Astrocyte of the spinal cord (primary cell): ENCODE measurements at places on chromosomes 2 and 18.
A peak's percentile ranks its signal among the peaks of the same experiment; 100 is the strongest.

GRCh38 chr2:239264492-239264837 lies 136.4 kb downstream of the HDAC4 start:
- DNase-seq: peak; percentile 67

DNA sequence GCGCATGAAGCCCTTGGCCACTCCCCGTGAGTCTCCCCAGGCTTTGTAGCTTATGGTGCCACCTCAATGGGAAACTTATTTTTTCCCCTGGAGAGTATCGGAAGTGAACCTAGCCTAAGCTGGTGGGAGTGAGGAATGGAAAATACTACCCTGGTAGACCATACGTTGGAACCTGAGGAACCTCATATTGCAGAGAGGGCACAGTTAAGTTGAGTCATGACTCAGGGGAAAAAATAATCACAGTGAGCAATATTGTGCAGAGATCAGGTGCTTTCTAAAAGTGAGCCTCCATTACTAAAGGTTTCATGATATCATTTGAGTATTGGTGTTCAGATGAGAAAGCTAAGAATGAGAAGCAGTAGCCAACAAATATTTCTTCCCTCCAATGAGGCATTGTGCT lies 360.5 kb upstream of the NT5C1B start:
- no peak for DNase-seq

DNA sequence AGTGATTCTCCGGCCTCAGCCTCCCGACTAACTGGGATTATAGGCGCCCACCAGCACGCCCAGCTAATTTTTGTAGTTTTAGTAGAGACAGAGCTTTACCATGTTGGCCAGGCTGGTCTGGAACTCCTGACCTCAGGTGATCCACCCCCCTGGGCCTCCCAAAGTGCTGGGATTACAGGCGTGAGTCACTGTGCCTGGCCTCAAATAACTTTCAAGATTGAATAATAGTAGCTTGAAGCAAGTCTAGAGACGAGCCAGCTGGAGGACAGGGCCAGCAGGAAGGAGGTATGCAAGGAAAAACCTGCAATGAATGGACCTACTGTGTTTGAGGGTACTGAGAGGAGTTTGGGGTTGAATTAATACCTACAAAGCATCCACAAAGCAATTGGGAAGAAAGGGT lies 87.5 kb downstream of the MSH2 start:
- no peak for DNase-seq

GRCh38 chr2:98012561-98012991 lies 16.8 kb upstream of the TMEM131 start:
- DNase-seq: no peak

GRCh38 chr2:239114616-239115265 lies 266.9 kb downstream of the TWIST2 start:
- DNase-seq: no peak

DNA sequence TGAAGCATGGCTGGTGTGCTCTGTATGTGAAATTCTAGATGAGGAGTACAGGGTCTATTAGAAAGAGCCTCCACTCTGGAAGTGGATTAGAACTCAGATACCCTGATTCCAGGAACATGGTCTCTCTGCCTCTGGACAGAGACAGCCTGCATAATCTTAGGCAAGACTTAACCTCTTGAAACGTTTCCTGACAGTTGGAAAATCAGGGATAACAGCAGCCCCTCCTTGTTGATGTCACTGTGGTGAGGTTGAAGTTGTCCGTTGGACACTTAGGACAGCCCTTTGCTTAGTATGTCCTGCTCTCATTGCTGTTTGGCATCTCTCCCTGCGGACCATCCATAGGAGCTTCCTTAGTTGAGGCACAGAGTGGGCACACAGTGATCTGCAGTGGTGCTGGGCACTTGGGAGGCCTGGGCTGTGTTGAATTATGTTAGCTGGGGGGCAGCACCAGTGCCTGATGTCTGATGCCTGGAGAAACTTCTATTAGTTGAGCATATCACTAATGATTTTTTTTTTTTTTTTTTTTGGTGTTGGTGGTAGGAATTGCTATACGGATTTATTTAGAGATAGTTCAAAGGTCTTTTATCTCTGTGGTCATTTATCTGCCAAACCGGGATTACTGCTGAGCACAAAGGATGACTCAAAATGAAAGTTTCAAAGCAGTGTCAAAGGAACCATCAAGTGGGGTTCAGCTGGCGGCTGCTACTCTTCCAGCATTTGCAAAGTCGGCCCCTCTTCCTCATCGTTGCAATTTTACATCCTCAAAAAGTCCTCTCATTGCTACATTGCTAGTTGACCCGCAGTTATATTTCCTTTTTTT lies 28.8 kb downstream of the SETBP1 start:
- no peak for DNase-seq

- DNase-seq: peak; percentile 39
Observed at GRCh38 chr18:72846736-72847533, 20.9 kb downstream of the NETO1 start.

GRCh38 chr2:42673989-42674579 lies 89.9 kb downstream of the OXER1 start:
- no peak for DNase-seq

GRCh38 chr2:207202645-207203044 lies 36.9 kb upstream of the KLF7 start:
- DNase-seq: peak; percentile 55

- DNase-seq: no peak
Observed at GRCh38 chr2:219615894-219616293, 11.5 kb upstream of the SLC4A3 start.

DNA sequence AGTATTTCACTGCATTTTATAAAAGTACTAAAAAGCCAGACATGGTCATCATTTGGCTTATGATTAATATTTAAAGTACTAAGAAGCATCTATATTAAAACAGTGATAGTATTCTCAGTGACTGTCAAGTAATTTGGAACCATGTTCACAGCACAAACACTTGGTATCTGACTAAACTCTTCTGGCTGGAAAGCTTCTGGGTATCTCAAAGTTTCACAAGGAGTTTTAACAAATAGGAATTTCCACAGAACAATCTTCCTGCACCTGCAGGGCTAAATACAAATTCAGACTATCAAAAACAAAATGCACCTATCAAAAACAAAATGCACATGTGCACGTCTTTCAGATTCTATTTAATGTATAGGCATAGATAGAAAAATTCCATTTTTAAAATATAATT lies 158.8 kb downstream of the L3MBTL4 start:
- DNase-seq: no peak

- no peak for DNase-seq
Observed at GRCh38 chr2:146939991-146940685, 904.7 kb upstream of the ACVR2A start.

DNA sequence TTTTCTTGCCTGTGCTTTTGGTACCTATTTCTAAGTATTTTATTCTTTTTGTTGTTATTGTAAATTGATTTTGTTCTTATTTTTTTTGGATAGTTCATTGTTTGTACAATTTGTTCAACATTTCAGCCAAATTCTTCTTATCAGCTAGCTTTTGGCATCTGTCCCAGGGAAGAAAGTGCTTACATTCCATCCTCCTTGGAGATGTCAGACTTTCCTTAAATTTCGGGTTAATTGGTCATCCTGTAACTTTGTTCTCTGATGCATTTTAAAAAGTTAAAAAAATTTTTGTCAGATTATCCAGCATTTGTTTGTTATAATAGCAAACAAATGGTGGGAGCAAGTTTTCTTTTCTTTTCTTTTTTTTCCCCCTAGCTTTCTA lies 60.3 kb downstream of the PTH2R start:
- no peak for DNase-seq

DNA sequence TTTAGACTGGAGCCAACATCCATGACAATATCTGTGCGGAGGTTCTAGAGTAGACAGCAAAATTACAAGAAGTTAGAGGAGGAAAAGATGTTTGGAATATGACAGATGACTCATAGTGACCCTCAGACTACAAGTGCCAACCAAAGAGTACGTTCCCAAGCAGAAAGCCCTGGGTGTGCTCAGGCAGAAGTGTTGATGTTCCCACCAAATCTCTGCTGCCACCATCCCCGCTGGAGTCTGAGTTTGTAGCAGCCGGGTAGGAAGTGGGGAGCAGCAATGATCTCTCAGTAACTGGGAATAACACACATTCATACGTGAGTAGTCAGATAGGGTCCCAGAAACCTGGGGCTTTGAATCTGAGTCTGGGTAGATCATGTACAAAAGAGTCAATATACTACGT lies 73.2 kb downstream of the XDH start:
- DNase-seq: no peak

- DNase-seq: no peak
Observed at GRCh38 chr2:12096051-12096787, 349.8 kb downstream of the LPIN1 start.

DNA sequence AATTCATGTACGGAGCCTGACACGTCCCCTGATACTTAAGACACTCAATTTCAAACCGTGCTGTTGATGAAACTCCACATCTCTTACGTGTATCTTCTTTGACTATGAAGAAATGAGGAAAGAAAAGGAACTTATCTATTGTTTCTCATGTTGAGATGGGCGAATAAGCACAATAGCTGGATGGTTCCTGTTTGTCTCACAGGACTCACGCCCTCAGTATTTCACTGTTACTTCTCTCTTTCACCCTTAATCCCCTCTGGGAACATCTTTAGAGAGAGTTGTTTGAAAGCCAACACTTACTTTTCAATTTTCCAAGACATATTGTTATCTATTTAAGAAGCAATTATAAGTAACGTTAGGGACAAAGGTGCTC lies 99.8 kb downstream of the COPS8 start:
- DNase-seq: no peak

DNA sequence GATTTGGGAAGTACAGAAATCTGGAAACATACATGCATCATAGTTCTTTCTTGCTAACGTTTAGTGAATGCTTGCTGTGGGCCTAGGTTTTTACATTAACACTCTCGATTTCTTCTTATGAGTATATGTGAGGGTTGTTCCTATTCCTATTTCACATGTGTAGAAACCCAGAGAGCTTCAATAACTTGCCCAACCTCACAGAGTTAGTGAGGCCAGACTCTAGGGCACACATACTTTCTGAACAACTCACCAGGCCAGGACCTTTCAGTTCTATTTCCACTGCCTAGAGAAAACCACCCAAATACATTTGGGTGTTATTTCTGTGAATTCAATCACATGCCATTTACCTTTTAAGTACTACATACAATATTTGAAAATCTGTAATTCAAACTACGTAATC lies 8.2 kb upstream of the KCTD1 start:
- DNase-seq: no peak

DNA sequence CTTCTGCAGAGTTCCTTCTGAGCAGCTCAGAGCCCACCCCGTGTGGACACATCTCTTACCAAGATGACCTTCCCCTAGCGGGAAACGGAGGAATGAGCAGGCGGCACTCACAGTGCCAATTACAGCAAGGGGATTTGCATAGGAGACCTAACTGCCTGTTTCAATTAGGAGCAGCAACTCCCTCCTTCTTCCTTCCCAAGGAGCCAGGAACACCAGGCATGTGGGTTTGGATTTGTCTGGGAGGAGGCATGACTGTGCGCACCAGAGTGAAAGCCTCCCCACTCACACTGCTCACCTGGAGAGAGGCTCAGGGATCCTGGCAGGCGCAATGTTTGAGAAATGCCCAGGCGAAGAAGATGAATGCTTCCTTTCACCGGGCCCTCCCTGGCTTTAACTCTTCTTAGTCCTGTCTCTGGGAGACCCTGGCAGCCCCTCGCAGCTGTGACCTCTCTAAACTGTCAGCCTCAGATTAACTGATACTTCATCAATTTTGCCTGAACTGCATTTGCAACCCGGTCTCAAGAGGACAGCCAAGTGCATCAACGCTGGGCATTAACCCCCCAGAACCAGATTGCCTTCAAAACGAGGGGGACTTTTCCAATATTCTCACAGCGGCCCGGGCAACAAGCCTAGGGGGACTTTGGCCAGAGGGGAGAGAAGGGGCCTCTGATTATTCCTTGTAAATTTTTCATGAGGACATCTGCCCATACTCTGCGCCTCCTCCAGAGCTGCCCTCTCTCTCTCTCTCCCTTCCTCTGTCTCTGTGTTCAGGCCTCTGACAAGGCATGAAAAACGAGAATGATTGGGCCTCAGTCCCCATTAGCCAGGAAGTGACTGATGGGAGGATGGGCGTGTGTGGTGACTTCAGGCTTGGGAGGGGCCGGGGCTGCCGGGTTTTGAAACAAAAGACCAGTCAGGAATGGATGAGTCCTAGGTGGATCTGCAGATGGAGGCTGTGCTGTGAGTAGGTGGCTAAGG lies 93.8 kb downstream of the CMPK2 start:
- DNase-seq: peak; percentile 5

DNA sequence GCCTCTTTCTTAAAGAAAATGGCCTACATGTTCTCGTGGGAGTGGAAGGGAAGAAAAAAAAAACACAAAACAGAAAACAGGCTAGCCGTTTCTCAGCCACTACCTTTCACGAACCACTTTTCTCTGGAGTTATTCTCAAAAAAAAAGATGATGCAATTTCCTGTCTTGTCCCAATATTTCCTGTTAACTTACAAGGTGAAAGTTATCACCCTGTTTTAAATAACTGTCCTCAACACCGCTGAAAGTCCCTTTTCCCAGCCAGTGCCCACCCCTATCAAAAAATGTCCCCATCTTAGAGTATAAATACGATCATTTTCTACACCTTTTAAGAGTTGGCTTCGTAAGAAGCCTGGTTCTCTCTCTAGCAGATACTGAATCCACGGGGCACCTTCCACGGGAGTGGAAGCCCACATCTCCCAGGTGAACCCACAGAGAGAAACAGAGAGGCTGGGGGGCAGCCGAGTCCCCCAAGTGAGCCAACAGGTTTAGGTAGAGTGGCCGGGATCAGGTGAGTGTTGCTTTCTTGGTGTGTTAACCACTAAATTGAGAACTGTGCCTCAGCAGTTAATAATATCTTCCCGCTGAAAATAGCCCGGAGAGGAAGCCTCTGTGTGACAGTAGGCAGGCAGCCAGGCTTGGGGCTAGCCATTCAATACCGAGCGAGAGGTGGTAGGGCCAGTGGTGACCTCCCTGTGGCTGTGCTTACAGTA lies 15.9 kb downstream of the SMAD7 start:
- no peak for DNase-seq

GRCh38 chr18:55123361-55123760 lies 164.1 kb upstream of the CCDC68 start:
- DNase-seq: no peak

DNA sequence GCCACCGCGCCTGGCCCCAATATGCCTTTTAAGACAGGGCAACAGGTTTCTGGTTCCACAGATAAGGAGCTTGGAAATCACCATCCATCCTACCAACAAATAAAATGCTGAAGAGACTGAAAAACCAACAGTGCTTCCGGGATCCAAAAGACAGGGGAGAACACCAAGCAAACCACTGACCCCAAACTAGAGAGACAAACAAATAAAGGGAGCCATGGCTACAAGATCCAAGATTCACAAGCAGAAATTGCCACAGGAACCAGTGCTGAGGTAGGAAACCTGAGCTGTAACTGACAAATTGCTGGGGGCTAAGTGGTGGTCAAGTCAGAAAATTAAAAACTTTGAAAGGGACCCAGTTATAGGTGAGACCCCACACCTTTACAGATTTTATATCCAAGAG lies 76.5 kb downstream of the ROCK2 start:
- no peak for DNase-seq

GRCh38 chr2:240640939-240641338 lies 15.7 kb downstream of the GPR35 start:
- no peak for DNase-seq

GRCh38 chr2:119289642-119290041 lies 66.0 kb downstream of the STEAP3 start:
- no peak for DNase-seq

- no peak for DNase-seq
Observed at GRCh38 chr2:167136879-167137596, 248.8 kb downstream of the XIRP2 start.
